Activated CD4-positive, alpha-beta T cell treated with anti-CD3 and anti-CD28 coated beads for 36 hours (primary cell): ENCODE measurements at places on chromosomes 2 and 18. TPM values are rescaled to one million over a fixed set of nuclear protein-coding genes. Genes with fewer than 3 reads are reported as not detected.

GRCh38 chr2:149006883-149007543, 31.5 kb upstream of the LYPD6B start:
- H3K4me3 ChIP-seq: no peak overlapping the region
- H3K4me1 ChIP-seq: no peaks in the 10 kb centered on the region
- no peak for DNase-seq
- no peak overlapping the region for H3K27ac ChIP-seq

Gene ITPRIPL1
- 24.8 TPM for total RNA-seq

Gene NPHP1
- total RNA-seq: 2.2 TPM

Gene SNRNP200
- total RNA-seq: 198 TPM

- H3K27me3 ChIP-seq: no peaks in the 10 kb centered on the region
- H3K27ac ChIP-seq: no peak overlapping the region
- no peak for DNase-seq
- no peaks in the 10 kb centered on the region for H3K36me3 ChIP-seq
- H3K4me3 ChIP-seq: no peak overlapping the region
Observed at GRCh38 chr2:217877866-217878265, 124.9 kb downstream of the TNS1 start.
